ENCODE measurements at places on chromosomes 3 and 15.

DNA sequence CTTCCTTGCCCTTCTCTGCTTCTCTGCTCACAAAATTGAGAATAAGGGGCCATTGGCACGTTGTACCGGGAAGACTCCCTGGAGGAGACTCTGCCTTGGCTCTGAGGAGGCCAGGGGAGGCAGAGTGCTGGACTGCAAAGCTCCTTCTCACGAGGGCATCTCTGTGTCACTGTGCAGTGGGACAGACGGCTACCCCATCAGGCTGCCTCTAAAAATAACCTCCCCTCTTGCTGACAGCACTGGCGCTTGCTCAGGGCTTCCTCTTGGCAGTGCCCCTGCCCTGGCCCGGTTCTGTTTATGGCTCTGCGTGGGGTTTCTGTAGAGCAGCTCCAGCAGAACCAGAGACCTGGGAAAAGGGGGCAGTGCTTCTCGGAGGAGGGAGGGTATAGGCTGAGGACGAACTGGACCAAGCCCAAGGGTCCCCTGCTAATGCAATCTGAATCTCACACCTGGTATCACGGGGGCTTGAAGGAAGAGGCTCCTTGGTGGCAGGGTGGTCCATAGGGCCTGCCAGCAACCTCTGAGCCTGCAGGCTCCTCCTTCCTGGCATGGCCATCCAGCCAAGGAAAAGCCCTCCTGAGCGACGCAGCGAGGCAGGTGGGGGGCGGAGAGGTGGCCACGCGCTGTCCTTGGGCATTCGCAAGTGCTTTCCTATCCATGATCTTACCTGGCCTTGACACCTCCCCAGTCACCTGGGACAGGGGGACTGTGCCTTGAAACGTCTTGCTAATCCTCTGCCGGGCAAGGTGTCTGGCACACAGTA, 63.3 kb upstream of the TLE3 start:
- no peak for DNase-seq

GRCh38 chr3:79766496-79767193, 1.2 kb downstream of the ROBO1 start:
- no peak for DNase-seq

DNA sequence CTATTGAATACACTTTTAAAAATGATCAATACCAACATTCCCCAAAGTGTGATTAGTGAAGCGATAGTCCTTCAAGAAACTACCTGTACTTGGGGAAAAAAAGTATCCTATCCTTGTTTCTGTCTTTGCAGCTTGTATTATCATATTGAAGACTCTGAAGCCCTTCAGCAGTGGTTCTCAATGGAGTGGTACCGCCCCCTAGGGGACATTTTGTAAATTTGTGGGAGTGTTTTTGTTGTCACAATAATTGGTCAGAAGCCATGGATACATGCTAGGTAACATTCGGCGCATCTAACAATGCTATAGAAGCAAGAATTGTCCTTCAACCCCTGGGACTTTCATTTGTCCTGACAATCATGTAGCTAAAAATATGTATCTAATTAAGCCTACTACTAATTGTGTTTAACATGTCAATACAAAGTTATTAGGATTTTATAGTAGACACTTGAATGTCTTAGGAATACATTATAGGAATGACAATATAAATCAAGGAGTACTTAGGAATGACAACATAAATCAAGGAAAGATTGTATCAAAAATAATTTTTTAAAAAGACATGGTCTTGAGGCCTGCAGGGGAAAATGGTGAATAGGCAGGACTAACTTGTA, 53.7 kb downstream of the NMD3 start:
- peak; percentile 26 for DNase-seq

DNA sequence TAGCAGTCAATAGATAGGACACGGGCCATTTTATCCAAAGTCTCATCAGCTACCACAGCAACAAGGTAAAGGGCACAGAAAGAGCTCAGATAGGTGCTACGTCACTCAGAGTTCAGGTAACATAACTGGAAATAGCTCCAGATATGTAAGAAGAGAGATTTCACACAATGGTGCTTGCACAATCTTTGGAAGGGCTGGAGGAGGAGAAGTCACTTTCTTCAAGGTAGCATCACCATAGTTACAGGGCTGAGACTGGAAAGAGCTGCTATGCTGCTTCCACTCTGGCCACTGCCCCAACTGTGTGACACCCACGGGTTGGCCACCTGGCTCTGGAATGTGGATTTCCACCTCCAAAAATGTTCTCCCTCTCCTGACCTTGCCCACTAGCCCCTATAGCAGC, 448.8 kb upstream of the THBS1 start:
- DNase-seq = no peak

DNA sequence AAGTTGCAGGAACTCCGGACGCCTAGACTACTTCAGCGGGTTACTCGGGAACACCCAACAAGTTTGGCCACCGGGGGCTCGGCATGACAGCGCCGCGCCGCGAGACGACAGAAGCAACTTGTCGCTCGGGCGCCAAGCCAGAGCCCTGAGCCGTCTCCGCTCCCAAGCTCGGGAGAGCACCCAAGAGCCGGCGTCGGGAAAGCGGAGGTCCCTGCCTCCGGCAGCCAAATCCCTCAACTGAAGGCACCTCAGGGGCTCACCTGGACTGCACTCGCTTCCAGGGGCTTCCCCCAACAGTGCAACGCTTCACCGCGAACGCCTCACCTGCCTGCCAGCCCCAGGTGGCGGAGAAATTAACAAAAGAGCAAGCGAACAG, 640 bp downstream of the MB21D2 start:
- peak; percentile 10 for DNase-seq

GRCh38 chr3:170383567-170383966, 26.1 kb downstream of the SKIL start:
- DNase-seq = no peak

- DNase-seq = no peak
These were observed 357.6 kb downstream of the GABRG3 start for GRCh38 chr15:27328608-27329007.

GRCh38 chr3:141181196-141181595, 50.4 kb upstream of the PXYLP1 start:
- DNase-seq = no peak

GRCh38 chr3:69521286-69521685, 135.4 kb upstream of the FRMD4B start:
- DNase-seq = no peak

- no peak for DNase-seq
These were observed 383.9 kb upstream of the DPH6 start for GRCh38 chr15:35929740-35930444.

GRCh38 chr3:72127844-72128243, 342.9 kb upstream of the PROK2 start:
- no peak for DNase-seq

DNA sequence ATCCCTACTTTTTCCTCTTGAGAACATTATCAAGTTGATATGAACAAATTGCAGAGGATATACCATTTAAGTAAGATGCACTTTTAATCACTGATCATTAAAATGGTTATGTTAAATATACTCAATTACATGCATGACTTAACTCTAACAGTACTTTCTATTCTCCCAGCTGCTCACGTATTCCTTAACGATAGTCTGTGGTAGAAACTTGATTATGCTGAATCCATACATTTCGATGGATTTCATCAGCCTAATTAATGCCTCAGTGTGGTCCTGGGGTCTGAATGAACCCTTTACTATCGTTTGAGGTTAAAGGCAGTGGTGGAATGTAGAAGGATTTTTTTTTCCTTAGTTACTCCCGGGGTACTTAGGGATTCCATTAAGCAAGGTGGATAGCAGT, 18.6 kb downstream of the SOX2 start:
- no peak for DNase-seq

GRCh38 chr15:75063338-75063737, 39.9 kb downstream of the PPCDC start:
- DNase-seq = no peak

DNA sequence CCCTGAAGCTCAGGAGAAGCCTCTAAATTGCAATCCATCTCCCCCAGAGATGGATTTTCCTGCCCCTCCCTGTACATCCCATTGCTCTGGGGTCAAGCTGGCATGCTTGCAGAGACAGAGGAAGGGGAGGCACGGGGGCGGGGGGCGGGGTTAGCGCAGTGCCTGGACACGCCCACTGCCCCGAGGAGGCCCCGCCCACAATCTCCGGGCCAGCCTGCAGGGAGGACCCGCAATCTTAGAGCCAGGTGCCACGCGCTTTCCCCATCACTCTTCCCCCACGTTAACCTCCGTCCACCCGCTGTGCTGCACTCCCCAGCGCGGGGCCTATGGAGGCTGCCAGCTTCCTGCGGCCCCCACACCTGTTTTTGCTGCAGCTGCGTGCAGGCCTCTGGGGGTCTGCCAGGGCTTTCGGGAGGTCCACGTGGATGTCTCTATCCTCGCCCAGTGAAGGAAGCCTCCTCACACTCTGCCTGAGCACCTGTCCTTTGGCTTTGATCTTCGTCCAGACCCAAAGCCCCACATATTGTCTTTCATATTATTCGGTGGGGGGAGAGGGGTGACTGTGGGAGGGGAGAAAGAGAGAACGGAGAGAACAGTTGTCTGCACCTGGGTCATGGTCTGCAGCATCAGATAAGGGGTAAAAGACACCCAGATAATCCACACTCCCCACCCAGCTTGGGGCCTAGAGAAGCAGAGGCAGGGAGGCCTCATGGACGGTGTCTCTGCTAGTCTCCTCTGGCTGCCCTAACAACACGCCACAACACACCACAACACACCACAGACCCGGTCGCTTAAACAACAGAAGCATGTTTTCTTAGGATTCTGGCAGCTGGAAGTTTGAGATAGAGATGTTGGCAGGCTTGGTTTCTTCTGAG, 118.0 kb upstream of the MEF2A start:
- DNase-seq = no peak

DNA sequence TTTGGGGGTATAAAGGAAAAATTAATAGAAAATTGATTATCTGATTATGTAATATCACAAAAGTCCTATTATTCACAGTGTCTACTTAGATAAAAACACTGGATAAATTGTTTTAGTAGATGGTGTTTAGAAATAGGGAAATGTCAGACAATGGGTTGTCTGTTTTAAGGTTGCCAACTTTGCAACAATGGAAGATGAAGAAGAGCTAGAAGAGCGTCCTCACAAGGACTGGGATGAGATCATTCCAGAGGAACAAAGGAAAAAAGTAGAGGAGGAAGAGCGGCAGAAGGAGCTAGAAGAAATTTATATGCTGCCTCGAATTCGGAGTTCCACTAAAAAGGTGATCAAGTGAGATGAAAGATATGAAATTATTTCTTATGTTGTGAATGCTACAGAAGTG, 84.0 kb downstream of the CHD2 start:
- no peak for DNase-seq

- DNase-seq = no peak
These were observed 137.5 kb downstream of the LRRK1 start for GRCh38 chr15:101056366-101057334.

DNA sequence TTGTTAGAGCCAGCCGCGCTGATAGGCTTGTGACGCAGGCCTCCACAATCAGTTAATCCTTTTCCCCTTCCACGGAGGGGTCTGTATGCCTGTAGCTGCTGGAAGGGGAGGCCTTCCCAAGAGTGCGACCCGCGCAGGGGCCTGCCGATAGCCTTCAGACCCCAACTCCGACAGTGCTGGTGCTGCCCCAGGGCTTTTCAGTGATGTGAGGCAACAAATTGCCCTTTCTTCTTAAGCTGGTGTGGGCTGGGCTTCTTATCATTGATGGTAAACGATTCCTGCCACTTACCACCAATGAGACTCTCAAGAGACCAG, 143.4 kb downstream of the CHSY1 start:
- no peak for DNase-seq

All from effector memory CD8-positive, alpha-beta T cell (primary cell).